ENCODE measurements at places on chromosomes 5 and 9.

- DNase-seq: no peak
Measured at GRCh38 chr9:123345567-123345955, 10.4 kb upstream of the CRB2 start.

DNA sequence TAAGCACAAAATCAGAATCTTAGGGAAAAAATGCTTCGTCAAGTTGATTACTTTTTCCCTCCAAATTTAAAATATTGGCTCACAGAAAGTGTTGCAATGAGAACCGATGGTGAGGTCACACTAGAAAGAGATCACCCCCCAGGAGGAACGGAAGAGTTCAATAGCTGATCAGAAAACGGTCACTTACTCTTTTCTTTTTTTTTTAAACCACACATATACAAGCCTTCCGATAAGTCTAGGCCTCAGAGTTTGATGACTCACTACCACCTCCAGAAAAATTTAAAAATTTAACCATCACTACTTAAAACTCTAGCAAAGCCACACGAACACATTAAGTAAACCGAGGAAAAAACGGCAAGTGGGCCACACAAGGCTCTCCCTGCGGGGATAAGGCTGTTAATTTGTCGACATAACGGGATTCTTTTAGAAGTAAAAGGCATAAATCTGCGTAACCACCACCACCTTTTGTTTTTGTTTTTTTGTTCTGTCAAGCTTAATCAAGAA lies 1.2 kb downstream of the SURF4 start:
- DNase-seq: no peak

- no peak for DNase-seq
Measured at GRCh38 chr9:20701060-20701459, 17.0 kb downstream of the FOCAD start.

- DNase-seq: no peak
Measured at GRCh38 chr5:60350794-60351193, 349.2 kb downstream of the DEPDC1B start.

DNA sequence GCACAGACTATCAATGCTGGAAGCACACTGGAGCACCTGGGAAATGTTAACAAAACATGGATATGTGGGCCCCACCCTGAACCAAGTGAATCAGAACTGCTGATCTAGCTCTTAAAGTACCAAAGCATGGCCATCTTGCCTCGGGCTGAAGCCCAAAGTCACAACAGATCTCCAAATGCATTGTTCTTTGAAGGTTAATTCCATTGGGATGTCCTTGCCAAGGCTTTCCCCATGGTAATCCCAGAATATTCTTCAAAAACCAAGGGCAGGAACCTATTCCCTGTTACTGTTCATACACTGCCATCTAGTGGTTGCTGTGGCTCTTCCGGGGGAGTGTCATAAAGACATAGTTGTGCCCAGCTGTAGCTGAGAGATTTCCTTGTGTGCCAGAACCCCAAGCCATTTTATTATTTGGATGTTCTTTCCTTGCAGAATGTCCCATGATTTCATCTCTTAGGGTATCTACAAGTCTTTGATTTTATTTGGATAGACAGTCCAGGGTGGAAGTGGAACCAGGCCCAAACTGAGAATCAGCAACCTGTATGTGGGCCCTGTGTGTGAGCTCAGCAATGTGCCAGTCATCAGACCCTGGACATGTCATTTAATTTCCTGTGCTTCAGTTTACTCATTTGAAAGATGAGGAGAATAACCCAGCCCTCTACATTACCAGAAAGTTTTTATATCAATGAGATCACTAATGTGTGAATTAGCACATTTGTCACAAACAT lies 290.0 kb downstream of the ACTL7B start:
- no peak for DNase-seq

Measured in activated CD8-positive, alpha-beta memory T cell treated with anti-CD3 and anti-CD28 coated beads, Interleukin-2, amount 50 U/mL, for 4 hours (primary cell).